Pancreas (tissue), 10 donors: ENCODE measurements at places on chromosomes 3 and 15. TPM values are rescaled to one million over a fixed set of nuclear protein-coding genes. Genes with fewer than 3 reads are reported as not detected.

- DNase-seq: no peak
Observed at GRCh38 chr3:22885039-22885438, 318.1 kb upstream of the UBE2E2 start.

The TATDN2 gene
- 15.3 TPM for total RNA-seq

DNA sequence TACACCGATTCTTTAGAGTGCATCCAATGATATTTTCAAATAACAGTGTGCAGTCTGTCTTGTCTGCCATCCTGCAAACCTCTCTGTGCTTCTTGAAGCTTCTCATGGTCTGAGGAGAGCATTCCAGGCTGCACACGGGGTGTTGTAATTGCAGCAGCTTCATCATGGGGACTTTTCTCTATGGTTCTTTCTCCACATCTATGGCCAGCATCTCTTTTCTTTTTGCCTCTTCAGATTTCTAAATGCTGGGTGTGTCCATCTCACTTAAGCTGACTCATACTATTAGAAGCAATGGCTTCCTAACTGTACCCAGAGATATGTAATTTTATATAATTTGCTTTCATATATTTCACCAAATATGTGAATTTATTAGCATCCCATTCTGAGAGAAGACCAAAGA, 63.8 kb upstream of the EPHB3 start:
- DNase-seq: no peak

The FBXO40 gene
- total RNA-seq: 0.12 TPM

The XPC gene
- 29.9 TPM for total RNA-seq

GRCh38 chr3:120649830-120650233, 32.2 kb downstream of the HGD start:
- DNase-seq: no peak

DNA sequence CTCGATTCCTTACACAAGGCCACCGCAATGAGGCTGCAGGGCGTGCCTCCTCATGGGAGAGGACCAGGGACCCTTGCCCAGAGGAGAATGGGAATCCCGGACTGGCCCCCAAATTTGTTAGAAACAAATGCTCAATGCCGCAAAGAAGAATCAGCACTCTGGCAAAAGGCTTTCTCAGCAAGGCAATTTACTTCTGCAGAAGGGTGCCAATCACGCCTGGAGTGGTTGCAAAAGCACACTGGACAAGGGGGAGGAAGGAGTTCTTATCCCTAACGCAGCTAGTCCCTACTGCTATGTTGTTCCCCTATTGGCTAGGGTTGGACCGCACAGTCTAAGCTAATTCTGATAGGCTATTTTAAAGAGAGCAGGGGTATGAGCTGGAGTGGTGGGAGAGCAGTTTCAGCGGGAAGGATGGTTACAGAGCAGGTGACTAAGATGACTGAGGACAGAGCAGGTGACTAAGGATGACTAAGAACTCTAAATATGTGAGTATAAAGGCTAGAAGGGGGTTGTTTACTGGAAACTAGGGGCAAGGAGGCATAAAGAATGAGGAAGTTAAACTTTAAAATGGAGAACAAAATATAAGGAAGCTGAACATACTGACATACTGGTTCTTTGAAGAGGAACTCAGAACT, 48.5 kb downstream of the KATNBL1 start:
- no peak for DNase-seq

DNA sequence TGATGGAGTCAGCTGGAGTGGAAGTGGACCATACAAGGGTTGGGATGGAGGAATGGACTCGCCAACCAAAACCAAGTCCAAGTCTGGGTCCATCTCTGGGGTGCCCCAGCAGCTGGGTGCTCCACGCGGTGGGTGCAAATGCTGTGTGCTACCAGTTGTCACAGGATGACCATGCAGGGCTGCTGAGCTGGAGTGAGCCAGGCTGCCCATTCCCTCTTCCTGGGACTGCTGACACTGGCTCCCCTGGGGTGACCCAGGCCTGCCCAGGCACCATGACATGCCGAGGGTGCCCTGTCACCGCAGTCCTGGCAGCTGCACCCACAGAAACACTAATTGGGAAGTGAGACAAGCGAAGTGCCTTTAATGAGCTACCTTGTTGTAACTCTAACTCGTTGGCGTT, 140.2 kb downstream of the TPRA1 start:
- DNase-seq: no peak

- peak; percentile 64 for DNase-seq
Observed at GRCh38 chr15:99100245-99101173, 4.4 kb upstream of the SYNM start.

The KNG1 gene
- 0.51 TPM for total RNA-seq

DNA sequence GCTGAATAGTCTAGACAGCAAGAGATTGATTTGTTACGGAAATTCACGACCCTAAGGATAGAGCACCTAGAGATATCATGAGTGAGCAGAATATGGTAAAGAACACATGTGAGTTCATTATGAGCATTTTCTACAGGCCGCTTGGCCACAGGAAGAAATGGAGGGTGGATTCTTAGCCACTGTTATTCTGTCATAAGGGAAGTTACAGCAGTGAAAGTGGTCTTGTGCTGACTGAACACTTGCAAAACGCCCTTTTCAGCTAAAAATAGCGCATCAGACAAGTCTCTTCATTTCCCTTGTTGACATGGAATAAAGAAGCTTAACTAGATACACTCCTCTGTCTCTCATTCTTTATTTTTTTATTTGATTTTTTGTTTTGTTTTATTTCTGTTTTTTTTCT, 19.8 kb downstream of the DGKG start:
- DNase-seq: no peak

DNA sequence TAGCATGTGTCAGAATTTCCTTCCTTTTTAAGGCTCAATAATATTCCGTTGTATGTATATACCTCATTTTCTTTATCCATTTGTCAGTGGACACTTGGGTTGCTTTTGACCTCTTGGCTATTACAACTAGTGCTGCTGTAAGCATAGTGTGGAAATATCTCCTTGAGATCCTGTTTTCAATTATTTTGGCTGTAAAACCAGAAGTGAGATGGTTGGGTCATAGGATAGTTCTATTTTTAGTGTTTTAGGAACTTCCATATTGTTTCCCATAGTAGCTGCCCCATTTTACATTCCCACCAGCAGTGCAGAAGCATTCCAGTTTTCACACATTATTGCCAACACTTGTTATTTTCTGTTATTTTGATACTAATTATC, 70.4 kb upstream of the C15orf39 start:
- DNase-seq: no peak

- no peak for DNase-seq
Observed at GRCh38 chr3:106809623-106810299, 567.5 kb upstream of the CCDC54 start.

DNA sequence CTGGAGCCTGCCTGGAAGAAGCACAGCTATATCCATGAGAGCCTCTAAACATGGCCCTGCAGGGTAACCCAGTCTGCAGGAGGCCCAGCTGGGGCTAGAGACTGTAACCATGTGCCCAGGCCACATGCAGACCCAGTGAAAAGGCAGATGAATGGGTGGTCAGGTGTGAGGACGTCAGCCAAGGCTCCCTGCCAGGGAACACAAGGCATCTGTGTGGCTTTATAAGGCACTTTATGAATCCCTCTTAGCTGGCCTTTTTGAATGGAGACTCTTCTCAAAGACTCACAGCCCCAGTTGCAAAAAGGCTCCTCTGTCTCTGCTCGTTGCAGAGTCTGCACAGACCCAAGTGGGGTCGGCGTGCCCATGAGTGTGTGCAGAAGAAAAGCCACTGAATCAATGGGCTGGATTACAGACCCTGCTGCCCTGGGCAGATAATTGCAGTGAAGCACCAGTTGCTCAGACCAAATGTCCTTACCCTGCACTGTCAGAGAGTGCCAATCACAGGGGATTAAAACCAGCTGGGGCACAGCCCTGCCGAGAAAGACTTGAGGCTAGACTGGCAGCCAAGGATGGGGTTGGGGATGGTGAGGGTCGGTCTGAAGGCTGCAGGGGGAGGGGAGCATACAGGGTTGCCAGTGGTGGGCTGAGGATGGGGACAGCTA, 154.2 kb downstream of the RAB11A start:
- no peak for DNase-seq
